ENCODE measurements at places on chromosomes 4 and X.

GRCh38 chr4:11073621-11074051, 355.1 kb downstream of the HS3ST1 start:
- no peak for DNase-seq

GRCh38 chrX:153628129-153628528, 18.9 kb upstream of the DUSP9 start:
- DNase-seq: no peak

GRCh38 chr4:73341454-73341853, 62.6 kb upstream of the ALB start:
- DNase-seq: no peak

DNA sequence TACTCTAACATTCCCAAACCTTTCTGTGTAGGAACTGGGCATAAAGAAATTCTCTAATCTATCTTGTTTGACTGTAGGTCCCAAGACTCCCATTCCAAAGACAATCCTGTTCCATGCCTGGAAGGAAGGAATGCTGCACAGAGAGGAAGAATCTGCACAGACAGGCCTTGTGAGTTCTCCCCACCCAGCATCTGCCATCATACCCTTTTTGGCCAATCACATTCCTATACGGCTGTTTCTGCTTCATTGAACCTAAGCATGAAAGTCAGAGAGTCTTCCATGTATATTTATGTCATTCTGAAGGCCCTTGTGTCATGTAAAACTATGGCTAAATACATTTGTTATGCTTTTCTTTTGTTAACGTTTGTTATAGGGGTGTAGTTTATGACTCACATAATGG, 667.7 kb upstream of the IGFBP7 start:
- DNase-seq: no peak

DNA sequence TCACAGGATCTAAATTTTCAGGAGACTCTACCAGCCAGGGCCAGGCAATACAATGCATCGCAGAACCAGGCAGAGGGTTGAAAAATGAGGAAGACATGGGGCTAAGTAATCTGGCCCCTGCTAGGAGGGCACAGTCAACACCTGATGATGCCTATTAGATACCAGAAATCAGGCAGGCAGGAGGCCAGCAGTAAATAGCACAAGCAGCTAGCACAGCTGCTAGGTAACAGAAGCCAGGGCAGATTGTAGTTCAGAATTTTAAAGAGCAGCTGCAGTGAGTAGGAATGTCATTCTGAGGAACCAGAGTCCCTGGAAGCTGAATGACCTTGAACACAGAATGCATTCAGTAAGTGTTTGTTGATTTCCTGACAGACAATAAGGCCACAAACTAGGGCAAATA, 38.8 kb upstream of the TRPC5OS start:
- DNase-seq: no peak

DNA sequence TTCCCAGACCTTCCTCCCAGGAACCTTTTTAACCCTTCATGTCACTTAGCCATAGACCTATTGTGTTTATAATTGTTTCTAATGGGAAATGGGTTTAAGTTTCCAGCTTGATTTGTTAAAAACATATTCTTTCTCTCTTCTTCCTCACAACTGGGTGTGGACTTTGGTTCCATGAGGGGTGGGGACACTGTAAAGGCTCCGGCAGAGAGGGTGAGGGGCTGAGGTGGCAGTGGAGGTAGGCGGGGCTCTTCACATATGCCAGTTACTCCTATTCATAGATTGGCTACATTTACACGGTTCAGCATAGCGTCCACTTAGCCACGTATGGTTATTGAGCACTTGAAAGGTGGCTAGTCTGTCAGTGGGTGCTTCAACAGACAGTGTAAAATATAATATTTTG, 7.8 kb downstream of the INTS6L start:
- no peak for DNase-seq

GRCh38 chrX:19177721-19178120, 55.5 kb upstream of the ADGRG2 start:
- no peak for DNase-seq

DNA sequence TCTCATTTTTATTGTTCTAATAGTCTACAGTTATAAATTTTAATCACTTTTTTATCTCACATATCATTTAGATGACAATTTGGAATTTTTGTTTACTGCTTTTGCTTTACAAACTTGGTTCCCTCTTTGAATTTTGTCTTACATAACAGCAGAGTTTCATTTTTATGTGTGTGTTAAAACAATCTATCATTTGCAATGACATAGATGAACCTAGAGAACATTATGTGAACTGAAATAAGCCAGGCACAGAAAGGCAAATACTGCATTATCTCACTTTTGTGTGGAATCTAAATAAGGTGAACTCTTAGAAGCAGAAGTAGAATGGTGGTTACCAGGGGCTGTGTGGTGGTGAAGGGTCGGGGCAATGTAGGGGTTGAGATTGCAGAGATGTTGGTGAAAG, 170.7 kb downstream of the GASK1B start:
- no peak for DNase-seq

GRCh38 chr4:1271686-1272085, 18.0 kb upstream of the MAEA start:
- DNase-seq: no peak

GRCh38 chr4:5776510-5776909, 65.5 kb downstream of the EVC start:
- DNase-seq: no peak

GRCh38 chr4:143344774-143345173, 8.1 kb downstream of the GAB1 start:
- DNase-seq: no peak

GRCh38 chrX:84956304-84956703, 47.4 kb upstream of the APOOL start:
- no peak for DNase-seq

DNA sequence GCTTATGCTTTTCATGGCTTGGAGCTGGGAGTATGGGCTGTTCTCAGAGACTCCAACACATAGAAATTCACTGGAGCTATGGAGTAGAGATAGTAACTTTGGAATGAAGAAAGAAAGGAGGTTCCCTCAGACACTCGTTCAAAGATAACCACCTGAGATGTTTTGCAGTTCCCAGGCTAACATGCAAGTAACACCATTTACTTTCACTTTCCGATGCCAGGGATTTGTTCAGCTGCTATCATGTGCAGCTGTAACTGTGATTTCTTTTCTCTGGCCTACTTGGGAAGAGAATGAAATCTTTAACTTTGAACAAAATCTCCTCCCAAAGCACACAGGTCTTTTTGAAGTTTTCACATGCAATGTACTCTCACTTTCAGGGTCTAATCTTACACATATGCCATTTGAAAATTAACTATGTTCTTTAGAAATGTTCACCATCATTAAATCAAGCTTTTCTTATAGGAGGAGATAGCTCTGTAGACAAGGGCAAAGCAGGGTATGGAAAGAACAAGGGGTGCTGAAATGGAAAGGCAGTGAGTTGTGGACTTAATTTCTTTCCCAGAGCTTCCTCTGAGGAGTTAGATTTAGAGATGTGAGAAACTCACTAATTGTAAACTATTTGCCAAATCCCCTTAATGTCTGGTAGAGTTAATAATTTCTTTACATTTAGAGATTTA, 514.3 kb downstream of the PDHA2 start:
- no peak for DNase-seq

- DNase-seq: no peak
These were observed 694.4 kb upstream of the FAM241A start for GRCh38 chr4:111450867-111451266.
